ENCODE measurements at places on chromosomes 2 and 18.

- DNase-seq, result no peak
These were observed 180.0 kb upstream of the MMADHC start for GRCh38 chr2:149767516-149767974.

DNA sequence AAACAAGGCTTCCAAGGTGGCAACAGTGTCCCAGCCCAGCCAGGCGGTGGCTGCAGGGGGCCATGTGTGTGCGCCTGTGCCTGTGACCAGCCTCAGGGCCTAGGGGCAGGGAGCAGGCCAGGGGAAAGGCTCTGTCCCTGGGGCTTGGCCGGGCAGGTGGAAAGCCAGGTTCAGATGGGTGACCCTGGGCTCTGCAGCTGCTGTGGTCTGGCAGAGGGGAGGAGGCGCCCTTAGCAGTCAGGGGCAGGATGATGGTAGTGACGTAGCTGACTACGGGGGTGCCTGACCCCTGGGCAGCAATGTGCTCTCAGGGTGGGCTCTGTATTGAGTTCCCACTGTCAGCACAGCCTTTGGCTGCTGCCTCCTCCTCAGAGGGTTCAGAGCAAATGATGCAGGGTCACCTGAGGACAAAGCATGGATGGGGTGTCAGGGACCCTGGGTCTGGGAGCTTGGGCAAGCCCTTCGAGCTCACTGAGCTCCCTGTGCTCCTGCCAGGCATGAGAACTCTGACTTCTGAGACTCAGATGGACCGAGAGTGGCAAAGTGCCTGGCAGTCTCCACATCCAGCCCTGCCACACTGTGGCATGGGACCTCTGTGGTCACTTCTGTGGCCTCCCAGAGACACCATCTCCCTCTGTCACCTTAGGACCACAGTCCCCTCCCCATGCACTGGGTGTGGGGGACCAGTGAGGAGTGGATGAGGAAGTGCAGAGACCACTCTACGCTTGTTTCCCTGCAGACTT, 56.6 kb upstream of the ALPP start:
- no peak for DNase-seq

- no peak for DNase-seq
These were observed 796.6 kb upstream of the ZEB2 start for GRCh38 chr2:145316496-145316895.

- DNase-seq, result no peak
These were observed 29.5 kb upstream of the ME2 start for GRCh38 chr18:50849419-50849821.

DNA sequence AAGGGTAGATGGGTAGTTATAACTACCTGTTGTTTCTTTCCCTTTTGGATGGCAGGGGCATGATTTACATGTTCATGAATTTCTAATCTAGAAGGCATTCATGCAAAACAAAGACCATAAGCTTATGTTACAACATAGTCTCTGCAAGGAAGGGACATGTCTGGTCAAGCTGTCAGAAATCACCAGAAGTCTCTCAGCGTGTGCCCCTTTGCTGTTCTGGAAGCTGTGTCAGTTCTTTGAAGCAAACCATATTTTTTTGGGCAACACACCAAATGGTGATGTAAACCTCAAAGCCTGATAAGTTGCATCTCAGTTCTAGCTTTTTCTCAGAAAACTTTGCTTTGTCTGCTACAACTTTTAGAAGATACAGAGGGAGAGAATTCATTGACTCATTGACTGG, 173.5 kb upstream of the CTAGE1 start:
- no peak for DNase-seq

GRCh38 chr2:43224131-43224570, 2.3 kb downstream of the ZFP36L2 start:
- DNase-seq, result peak; percentile 66

DNA sequence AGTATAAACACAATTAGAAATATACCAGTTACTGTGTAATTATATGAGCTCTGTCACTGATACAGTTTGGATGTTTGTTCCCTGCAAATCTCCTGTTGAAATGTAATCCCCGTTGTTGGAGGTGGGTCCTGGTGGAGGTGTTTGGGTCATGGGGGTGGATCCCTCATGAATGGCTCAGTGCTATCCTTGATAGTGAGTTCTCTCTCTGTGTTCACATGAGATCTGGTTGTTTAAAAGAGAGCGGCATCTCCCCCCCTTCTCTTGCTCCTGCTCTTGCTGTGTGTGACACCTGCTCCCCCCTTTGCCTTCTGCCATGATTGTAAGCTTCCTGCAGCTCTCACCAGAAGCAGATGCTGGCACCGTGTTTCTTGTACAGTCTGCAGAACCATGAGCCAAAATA, 24.1 kb downstream of the MTX2 start:
- no peak for DNase-seq

DNA sequence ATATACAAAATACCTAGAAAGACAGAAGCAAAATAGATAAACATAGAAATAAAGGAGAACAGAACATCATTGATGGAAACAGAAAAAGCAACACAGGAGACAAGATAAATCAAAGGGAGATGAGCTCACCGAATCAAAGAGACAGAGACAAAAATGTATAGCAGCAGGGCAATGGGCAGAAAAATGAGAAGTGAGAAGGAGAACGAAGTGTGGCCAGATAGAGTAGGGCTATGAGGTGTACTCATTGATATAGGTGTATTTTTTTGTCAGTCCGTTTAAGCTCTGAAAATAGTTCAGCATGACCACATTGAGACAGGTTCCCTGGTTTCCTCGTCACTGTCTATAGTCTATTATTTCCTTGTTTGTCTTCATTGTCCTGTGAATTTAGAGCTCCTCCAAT, 55.1 kb downstream of the SP100 start:
- no peak for DNase-seq

GRCh38 chr2:169964740-169965139, 137.5 kb downstream of the UBR3 start:
- DNase-seq, result no peak

GRCh38 chr2:19098467-19099160, 259.8 kb downstream of the OSR1 start:
- DNase-seq, result no peak

- no peak for DNase-seq
These were observed 727.6 kb upstream of the DDX18 start for GRCh38 chr2:117086943-117087250.

DNA sequence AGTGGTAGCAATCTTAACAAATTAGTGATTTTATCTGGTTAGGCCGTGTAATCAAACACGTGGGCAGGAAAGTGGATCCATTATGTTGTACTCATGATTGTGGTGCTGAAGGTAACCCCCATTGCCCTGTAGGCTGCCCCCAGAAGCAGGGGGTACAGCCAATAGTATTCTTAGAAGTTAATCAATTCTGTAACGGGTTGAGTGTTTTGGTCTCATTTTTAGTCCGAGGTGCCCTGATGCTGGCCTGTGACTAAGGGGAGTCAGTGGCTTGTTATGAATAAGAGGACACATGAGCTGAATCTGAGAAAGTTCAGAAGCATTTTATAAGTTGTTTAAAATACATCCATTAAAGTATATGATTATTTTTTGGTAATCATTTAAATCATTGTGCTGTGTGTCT, 8.6 kb downstream of the EPAS1 start:
- no peak for DNase-seq

- no peak for DNase-seq
These were observed 26.2 kb downstream of the DNER start for GRCh38 chr2:229688141-229688540.

- no peak for DNase-seq
These were observed 27.6 kb upstream of the CALCRL start for GRCh38 chr2:187475499-187476248.

GRCh38 chr2:70084973-70085710, 2.1 kb upstream of the PCBP1 start:
- no peak for DNase-seq

DNA sequence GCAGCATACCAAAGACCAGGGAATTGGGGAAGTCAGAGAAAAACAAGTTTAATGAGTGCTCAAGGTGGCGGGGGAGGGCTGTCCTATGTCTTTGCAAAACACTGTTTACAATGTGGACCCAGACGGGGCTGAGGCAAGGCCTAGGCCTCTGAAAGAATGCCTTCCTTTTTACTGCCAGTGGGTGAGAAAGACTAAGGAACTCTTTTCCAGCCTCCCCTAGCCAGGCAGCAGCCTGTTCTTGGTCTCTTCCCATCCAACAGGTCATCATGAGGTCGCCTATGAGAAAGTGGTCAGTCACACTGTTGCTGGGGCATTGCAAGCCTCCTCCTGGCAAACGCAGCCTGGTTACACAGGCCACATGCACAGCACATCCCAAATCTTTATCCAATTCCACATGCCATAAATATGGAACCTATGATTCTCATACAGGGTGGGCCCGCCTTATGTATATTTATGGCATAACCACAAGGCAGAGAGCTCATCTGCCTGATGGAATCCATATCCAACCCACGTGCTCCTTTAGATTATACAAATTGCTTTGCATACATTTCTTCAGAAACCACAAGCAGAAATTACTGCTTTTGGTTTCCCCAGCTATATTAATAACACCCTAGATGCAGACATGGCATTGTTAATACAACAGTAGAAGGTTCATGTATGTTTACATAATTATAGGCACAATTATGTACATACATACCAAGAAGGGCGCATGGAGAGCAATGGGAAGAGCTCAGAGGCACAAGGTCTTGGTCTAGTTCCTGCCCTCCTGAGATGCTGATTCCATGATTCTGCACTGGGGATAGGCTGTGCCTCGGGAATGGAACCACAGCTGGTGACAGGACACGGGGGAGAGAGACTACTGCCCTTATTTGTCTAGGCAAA, 48.6 kb downstream of the NRP2 start:
- DNase-seq, result no peak

DNA sequence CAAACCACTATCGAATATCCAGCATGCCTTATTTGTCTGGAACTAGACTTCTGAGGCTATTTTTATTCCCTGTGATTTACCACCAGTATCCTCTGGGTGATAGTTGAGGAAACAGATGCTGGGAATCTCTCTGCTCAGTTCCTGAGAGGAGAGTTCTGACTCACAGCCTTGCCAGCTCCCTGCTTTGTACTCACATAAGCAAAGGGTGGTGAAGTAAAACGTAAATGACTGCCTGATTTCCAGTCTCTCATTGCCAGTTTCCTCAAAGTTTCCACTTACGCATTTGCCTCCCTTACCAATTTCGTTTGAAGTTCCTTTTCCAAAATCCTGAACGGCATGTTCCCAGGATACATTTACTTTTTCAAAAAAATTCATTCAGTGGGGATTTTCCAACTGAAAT, 69.2 kb upstream of the HNRNPA3 start:
- no peak for DNase-seq

GRCh38 chr18:35203067-35203466, 37.8 kb upstream of the ZNF397 start:
- DNase-seq, result no peak

GRCh38 chr2:191255756-191256312, 10.6 kb downstream of the MYO1B start:
- no peak for DNase-seq

GRCh38 chr2:153005071-153005730, 286.8 kb downstream of the ARL6IP6 start:
- DNase-seq, result no peak

DNA sequence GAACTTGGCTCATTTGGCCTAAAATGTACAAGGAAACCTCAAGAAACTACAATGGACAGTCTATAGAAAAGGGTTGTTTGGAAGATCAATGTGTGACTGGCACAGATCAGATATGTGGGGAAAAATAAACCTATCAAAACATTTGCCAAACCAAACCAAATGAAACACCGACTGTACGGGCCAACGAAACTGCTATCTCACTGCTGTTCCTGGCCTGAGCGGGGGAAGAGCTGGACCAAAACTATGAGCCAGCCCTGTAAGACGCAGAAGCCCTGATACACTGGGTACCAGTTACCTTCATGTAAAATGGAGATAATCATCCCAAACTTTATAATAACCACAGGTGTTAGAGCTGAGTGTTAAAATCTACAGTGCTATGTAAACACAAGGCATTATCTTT, 11.7 kb downstream of the CDC42EP3 start:
- DNase-seq, result no peak

DNA sequence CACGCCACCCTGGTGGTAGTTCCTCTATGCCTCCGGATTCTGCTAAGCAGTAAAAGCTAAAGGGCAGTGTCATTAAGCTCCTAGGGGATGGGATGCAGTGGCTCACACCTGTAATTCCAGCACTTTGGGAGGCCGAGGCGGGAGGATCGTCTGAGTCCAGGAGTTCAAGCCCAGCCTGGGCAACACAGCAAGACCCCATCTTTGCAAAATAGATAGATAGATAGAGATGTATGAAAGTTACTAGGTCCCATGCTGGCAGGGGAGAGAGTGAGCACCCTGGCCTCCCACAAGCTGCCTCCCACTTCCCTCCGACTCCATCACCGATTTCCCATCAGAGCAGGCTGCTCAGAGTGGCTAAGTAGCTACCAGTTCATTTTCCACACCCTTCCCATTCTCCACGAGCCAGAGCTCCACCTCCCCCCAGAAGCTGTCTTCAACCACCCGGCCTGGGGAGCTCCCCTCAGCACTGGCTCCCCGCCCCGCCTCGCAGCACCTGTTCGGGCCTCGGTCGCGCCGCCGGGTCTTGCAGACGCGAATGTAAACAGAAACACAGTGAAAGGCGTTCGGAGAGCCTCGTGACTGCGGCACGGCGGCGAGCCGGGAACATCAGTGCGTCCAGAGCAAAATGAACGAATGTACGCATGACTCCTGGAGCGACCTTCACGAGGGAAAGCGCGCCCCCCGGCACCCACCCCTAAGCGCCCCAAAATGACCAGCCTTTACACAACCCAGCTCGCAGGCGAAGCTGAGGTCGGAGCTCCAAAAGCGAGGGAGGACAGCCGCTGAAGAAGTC, 598 bp upstream of the CEP68 start:
- peak; percentile 40 for DNase-seq

GRCh38 chr2:7573166-7573825, 656.1 kb downstream of the RNF144A start:
- no peak for DNase-seq

- no peak for DNase-seq
These were observed 577.4 kb downstream of the CBLN2 start for GRCh38 chr18:71966791-71967190.

DNA sequence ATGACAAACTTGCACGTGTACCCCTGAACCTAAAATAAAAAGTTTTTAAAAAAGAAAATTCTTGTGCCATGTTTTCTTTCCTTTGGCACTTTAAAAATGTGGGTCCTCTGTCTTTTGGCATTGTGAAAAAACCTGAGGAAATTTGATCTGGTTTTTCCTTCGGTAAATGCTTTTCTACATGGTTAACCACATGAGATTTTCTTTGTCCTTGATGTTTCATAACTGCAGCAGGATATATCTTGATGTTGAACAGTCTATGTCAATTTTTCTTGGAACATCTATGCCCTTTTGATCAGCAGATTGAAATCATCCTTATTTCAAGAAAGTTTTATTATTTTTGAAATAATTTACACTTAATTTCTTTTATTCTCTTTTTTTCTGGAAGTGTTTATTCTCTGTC, 109.1 kb downstream of the TMEM17 start:
- DNase-seq, result no peak

- no peak for DNase-seq
These were observed 112.6 kb downstream of the COPS8 start for GRCh38 chr2:237198164-237198855.

DNA sequence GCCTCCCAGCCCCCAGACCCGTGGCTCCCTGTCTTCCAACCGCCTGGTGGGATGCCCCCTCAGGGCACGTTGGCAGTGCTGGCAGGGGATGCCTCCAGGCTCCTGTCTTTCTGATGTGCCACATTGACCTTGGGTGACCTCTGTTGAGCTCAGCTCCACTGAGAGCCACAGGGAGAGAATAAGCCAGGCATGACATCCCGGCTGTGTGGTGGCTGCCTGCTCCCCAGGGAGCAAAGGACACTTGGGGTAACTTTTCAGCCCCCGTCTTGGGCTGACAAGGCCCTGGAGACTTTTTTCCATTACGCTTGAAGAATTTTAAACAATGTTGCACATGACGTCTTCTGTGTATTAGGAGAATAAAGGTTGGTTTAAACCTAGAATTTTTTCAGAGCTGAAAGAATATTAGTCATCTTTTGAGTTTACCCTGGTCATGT, 246.0 kb downstream of the TSN start:
- DNase-seq, result no peak

Data from 8988T (cell line).